ENCODE measurements at places on chromosomes 7 and 10.

GRCh38 chr10:71916827-71917226, 47.4 kb upstream of the CHST3 start:
- DNase-seq, result no peak

DNA sequence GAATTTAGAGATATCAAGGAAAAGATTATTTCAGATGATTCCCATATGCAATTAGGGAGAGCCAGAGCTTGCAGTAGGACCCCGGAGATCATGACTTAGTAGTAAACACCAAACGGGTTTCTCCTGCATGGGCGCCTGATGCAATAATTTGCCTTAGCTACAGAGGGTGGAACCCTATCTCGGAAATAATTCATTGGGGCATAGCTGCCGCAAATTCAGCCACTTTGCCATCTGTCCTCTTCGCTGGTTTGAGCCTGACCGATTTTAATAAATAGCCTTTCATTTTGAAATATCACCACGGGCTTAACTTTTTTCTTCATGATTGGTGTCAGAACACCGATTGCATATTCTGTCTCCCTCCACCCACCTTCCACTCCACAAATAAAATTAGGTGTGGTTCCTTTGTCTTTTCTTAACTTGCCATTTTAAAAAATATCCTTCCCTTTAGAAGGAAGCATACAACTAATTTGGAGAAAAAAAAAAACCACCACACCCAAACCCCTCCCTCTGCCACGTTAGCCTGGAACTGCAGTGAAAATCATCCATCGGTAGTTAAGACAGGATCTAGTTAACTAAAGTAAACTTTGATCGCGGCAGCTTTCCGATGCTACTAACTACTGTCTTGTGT, 1.4 kb downstream of the GARS1 start:
- DNase-seq, result no peak

- no peak for DNase-seq
Measured at GRCh38 chr7:42832667-42833066, 79.2 kb downstream of the C7orf25 start.

DNA sequence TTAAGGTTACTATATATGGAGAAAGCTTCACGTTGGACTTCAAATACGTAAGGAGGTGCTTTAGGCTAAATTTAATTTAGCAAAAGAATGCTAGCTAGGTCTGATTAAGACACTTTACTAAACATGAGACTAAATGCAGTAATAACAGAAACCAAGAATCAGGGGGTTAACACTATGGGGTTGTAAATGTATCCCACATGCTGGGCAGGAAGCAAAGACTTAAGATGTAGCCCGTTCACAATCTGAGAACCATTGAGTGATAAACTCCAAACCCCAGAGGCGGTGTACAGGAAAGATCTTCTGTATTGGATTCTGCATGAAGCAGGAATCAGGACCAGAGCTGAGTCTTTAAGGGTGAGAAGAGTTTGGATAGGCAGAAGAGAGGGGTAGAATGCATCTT, 60.4 kb downstream of the FZD1 start:
- no peak for DNase-seq

GRCh38 chr10:64067009-64067606, 545.9 kb downstream of the REEP3 start:
- DNase-seq, result no peak

DNA sequence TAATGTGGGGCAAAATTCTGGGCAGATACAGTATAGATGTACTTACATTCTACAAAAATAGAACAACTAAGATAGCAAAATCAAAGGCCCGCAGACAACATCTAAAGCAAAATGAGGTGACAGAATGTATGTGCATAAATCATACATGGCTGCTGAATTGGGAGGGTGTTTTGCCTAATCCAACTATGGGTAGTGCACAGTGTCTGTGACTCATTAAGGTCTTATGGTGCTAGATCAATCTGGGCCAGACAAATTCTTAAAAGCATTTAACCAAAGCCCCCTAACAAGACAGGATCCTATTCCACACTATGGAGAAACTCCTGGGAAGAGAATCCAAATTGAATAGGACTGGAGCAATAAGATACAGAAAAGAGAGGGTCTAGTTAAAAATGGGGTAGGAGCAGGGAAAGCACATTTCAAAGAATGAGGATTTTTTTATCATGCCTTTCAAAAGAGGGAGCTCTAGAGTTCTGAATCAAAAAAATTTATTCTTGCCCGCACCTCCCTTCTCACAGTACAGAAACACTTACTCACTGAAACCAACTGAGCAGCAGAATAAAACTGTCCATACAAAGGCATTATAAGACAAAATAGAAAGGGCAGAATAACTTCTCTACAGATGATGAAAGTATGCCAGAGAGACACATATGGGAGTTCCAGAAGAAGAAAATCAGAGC, 181.3 kb downstream of the RNLS start:
- no peak for DNase-seq

- DNase-seq, result no peak
Measured at GRCh38 chr7:85185424-85186082, 1.3 kb downstream of the SEMA3D start.

GRCh38 chr10:96387601-96388000, 28.8 kb upstream of the OPALIN start:
- DNase-seq, result no peak

DNA sequence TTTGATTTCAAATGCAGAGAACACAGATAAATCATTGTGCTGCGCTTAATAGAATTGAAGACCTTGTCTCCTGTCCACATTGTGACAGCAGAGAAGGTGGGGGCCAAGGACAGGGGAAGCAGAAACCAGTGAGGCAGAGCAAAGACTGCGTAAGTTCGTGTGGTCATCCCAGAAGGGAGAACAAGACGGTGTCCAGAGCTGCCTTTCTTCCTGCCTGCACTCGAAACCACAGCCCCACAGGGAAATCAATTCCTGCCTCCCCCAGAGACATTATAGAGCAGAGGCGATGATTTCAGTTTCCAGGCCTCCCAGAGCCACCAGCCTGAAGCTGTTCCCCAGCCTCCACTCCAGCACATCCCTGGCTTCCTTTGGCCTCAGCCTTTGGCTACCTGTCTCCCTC, 39.7 kb upstream of the UCN3 start:
- no peak for DNase-seq

- no peak for DNase-seq
Measured at GRCh38 chr10:76119515-76119914, 688.1 kb downstream of the LRMDA start.

GRCh38 chr7:507623-508300, 11.9 kb downstream of the PDGFA start:
- DNase-seq, result no peak

- no peak for DNase-seq
Measured at GRCh38 chr10:127234306-127234800, 38.0 kb upstream of the INSYN2A start.

- no peak for DNase-seq
Measured at GRCh38 chr10:113553149-113553548, 296 bp downstream of the HABP2 start.

- no peak for DNase-seq
Measured at GRCh38 chr10:25934621-25935139, 651 bp downstream of the MYO3A start.

DNA sequence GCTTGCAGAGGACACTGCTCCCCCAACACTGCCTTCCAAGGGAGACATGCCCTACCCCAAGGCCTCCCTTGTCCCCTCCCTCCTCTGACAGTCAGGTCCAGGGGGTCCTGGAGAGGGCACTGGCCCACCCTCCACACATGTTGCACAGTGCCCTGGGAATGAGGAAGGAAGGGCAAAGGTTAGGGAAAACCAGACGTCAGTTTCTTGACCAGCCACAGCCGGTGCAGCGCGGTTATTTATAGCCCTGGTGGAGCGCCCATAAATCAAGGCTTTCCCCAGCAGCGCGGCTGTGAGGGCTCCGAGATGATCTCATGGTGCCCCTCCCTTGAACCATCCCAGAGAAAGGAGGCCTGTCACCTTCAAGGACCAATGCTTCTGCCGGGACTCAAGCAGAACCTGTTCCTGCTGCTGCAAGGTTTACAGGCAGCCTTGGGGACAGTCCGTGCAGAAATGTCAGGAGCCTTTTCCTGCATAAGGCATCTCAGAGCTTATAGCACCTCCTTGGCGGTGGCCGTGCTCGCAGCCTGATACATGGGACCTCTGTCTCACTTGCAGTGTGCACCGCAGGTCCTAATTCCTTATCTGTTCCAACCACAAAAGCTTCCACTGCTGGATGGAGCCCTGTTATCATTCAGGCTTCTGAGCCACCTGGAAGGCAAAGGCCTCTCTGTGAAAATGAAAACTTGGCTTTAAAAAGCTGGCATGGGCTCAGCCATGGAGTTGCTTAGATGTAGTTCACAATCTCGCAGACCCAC, 127.3 kb downstream of the LHPP start:
- DNase-seq, result no peak

DNA sequence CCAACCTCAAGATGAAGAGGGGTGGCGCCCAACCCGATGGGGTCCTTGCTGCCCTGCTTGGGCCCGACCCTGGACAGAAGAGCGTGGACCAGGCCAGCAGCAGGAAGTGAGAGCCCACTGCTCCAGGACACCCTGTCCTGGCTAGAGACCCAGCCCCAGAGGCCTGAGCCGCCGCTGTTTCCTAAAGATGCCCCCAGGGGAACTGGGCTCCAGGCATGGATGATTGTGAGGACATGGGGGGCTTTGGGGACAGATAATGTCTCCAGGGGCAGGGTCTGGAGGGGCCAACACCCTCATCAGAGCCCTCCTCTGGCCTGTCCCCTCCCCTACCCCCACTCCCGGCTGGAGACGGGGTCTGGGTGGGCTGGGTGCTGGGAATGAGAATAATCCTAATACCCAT, 71.7 kb downstream of the MYL10 start:
- no peak for DNase-seq

- DNase-seq, result no peak
Measured at GRCh38 chr10:93503075-93503474, 6.7 kb downstream of the CEP55 start.

GRCh38 chr10:27252267-27253000, 11.8 kb upstream of the ACBD5 start:
- peak; percentile 76 for DNase-seq

- no peak for DNase-seq
Measured at GRCh38 chr7:116213361-116214130, 3.2 kb downstream of the TES start.
